Activated CD8-positive, alpha-beta memory T cell treated with anti-CD3 and anti-CD28 coated beads for 1 hour (primary cell): ENCODE measurements at places on chromosomes 2 and 18.

- no peak for DNase-seq
Observed at GRCh38 chr2:66539452-66539851, 104.5 kb downstream of the MEIS1 start.

GRCh38 chr2:100699131-100699530, 120.8 kb upstream of the NPAS2 start:
- no peak for DNase-seq

DNA sequence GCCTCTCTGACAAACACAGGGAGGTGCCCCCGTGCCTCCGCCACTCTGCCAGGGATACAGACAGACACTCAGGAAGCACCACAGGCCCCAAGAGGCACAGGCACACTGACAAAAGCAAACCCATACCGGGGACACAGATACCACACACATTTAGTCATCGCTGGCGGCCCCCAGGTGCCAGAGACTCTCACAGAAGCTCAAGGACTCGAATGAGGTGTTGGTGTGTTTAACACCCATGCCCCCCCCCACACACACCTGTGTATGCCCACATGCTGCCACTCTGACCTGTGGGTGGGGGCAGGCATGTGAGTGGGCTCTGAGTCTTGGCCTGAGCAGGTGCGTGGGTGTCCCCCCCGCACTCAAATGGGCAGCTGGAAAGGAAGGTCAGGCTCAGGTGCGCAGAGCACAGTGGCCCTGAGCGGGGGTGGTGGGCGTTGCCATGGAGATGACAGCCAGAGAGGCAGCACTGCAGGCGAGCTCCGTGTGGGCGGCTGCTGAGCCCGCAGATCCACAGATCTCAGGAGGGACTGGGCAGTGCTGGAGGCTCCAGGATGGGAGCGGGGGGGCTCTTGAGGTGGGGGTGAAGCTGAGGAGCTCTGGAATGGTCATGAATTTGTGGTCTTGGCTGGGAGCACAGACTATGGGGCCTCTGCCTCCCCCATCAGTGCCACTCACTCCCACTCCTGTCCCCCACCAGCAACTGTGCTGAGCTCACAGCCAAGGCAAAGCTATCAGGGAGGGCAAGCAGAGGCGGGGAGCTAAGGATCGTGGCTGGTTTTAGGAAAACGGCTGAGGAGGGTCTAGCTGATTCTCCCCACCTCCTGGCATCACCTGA, 73.9 kb upstream of the TAF1B start:
- no peak for DNase-seq

DNA sequence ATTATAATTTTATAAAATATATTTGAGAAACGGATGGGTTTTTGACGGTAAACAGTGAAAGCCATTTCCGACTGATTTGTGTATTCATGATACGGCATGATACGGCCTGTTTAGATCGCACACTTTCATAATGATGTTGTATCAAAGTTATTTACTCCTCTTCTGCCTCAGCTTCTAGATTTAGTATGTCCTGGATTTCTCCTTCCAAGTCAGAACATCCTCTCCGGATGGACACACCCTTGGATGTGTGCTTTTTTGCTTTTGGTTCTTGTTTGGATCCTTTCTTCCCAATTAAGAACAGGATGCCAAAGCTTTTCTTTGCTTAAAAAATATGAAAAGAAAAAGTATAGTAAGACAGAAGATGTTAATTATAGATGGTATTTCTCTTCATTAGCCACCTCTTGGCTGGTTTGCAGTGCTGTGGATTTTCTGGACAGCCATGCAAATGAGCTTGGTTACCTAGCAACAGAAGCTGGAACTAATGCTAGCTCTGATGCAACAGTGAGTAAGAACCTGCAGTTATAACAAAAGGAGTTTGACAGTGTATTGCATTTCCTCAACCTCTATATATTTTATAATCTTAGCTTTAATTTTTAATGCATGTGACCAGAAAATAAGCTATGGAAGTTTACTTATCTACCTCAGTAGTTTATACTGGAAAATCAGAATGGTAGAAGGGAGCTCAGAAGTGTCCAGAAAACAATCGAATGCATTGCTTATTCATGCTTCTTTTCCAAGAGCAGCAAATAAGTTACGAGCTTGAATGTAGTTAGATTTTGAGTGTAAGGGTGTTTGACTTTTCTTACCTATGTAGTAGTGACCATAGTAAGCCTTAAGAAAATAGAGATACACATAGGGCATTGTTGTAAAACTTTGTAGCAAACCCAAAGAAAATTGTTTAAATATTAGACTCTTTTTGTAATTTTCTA, 27.9 kb downstream of the RMND5A start:
- no peak for DNase-seq

DNA sequence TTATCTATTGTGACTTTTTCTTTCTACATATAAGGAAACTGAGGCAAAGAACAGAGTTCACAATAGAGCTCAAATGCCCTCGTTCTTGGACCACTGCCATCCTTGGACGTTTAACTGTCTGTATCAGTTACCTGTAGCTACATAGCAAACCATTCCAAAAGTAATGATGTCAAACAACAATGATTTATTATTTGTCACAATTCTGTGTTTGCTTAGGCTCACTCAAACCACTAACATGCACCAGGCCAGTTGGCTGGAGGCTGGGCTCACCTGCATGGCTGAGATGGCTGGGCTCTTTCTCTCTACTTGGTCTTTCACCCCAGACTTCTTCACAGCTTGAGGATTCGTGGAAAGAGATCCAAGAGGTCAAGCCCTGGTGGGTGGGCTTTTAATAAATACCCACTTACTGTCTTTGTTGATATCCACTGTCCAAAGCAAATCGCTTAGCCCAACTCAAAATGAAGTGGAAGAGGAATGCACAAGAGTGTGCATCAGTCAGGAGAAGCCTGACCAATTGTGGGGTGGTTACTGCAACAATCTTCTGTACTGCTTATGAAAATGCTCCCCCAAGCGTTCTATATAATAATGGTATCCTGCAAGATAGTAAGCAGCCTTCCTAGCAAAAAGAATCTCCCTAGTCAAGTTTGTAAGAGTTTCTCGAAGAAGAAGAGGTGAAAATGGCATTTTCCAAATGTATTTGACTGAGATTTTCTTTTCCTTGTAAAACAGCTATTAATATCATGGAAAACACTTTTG, 163.5 kb upstream of the NT5C1B start:
- DNase-seq: no peak

DNA sequence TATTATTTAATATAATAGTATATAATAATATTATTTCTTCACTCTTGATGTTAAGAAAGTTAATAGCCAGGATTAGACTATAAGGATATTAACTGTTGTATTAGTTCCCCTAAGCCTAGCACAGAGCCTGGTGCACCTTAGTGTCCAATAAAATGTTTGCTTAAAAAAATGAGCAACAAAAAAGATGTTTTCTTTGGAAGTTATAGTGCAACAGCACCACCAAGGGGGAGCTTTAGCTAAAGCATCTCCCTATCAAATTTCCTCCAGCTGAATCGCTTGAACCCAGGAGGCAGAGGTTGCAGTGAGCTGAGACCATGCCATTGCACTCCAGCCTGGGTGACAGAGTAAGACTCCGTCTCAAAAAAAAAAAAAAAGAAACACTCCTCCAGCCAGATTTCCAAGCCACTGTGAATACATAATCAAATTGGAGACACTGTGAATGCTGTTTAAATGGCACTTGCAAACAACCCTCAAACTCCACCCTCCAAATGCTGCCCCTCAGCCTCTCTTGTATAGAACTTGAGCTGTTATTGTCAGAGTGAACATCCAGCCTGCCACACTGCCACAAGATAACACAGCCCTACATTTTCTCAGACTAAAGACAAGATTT, 221.9 kb downstream of the DYM start:
- no peak for DNase-seq

GRCh38 chr2:218041302-218042168, 27.5 kb upstream of the RUFY4 start:
- no peak for DNase-seq

DNA sequence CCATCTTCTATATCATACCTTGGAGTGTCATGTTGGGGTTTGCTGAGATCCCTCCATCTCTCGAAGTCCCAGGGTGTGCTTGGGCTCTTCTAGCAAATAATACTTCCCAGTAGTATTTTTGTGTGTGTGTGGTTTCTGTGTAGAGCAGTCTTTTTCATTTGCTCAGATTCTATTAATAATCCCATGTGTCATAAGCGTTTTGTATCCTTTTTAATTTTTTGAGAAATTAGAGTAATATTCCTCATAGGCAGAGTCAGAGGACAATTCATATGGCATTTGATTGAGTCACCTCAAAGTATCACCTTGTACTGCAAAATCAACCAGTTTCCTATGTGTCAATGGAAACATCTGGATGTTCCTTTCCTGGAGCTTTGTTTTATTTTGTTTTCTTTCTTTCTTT, 37.4 kb upstream of the PPP1R1C start:
- no peak for DNase-seq

DNA sequence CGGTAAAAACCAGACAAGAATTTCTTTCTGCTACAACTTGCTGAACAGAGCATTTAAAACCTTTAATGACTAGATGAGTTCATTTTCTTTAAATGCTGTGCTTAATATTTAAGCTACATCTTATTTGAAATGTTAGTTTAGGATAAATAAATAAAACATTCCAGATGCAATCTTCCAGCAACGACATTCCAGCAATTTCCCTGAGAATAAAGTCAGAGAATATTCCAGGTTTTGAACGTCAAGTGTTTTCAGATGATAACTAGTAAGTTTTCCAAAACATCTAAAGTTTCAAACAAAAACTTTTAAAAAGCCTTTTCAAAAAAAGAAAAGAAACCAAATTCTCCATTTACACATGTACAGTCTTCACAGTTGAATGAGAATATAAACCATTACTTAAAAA, 104.8 kb downstream of the PPP1R1C start:
- no peak for DNase-seq

DNA sequence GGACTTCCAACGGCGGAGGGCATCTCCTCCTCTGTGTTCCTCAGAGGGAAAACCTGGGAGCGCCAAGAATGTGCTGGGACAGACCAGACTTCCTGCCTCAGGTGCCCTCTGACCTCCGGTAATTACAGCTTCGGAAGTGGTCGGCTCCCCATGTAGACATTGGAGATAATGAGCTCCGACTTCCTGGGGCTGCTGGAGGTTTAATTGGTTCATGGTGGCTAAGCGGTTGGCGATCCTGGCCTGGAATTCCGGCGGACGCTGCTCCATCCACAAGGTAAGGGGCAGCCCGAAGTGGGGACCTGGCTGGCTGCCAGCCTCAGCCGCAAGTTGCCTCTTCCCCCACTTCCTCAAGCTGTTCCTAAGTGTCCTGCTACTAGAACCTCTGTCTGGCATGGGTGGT, 83.2 kb upstream of the EPC2 start:
- no peak for DNase-seq

DNA sequence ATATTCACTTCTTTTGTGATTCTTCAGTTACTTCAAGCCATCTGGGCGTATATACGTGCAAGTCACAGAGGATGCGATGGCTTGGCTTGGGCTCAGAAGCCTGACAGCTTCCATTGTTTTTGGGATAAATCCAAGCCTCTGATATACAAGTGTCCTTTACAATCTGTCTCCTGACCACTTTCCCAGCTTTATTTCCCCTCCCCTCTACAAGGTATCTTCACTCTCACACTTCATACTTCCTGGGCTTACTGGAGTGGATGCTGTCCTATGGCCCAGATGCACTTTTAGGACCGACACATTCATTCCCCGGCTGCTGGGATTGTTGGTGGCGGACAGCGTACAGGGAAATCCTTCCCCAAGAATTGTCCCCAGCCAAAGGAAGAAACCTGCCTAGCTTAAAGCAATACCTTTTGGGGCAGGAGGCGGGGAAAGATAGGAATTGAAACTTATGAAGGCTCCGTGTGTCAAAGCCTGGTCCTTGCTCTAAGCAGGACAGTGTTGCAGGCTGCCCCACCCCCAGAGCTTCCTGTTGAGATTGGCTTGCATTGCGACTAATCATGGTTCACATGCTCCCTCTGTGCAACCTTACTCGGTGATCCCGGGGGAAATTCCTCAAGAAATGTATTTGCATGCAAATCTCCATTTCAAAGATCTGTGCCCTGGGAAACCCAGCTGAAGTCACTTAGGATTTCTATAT, 802.9 kb upstream of the ID2 start:
- no peak for DNase-seq

DNA sequence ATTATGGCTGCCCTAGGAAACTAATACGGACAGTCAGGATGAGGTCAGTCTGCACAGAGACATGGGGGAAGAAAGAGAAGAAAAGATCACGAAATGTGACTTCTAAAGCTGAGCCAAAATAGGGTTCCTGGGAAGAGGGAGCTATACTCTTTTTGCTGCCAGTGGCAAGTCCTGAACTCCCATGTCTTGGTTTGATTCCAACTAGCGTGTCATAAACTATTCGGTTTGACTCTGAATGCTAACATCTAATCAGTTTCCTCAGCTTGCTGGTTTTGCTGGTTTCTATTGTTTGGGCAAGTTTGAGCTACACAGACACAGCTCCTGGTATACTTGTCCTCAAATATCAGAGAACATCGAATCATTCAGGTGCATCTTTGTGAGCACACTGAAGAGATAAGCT, 80.5 kb upstream of the CYP1B1 start:
- no peak for DNase-seq

- no peak for DNase-seq
Observed at GRCh38 chr2:210003359-210003758, 921 bp downstream of the RPE start.

- DNase-seq: no peak
Observed at GRCh38 chr2:20674974-20675679, 8.2 kb downstream of the GDF7 start.

DNA sequence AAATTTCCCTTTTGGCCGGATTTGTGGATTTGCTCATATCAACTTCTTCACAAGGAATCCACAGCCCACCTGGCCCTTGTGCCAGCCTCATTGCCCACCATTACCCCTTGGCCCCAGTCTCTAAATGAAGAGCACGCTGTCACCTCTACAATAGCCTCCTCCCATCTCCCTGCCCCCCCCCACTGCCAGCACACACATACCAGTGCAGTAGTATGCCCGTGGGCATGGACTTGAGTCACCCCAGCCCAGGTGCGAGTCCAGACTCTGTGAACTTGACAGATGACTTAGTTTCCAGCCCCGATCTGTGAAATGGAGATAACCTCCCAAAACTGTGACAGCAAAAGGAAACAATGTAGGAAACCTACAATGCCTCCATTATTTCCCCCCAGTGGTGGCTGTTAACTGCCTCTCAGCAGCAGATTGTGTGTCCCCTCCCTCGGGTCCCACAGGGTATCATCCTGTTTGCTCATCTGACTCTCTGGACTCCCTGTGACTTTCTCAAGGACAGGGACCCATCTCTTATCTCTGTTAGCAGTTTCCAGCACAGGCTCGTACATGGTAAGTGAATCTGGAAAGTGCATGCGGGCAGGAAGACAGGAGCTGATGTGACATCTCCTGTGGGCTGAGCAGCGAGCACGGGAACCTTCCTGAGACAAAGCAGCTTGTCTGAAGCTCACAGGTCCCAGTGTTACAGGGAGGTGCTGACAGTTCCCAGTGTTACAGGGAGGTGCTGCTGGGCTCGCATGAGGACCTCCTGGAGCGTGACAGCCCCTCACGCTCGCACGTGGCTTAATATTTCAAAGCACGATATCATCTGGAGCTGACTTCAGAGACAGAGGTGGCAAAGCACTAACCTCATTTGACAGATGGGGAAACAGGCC, 4.2 kb upstream of the TMEM185B start:
- DNase-seq: no peak

DNA sequence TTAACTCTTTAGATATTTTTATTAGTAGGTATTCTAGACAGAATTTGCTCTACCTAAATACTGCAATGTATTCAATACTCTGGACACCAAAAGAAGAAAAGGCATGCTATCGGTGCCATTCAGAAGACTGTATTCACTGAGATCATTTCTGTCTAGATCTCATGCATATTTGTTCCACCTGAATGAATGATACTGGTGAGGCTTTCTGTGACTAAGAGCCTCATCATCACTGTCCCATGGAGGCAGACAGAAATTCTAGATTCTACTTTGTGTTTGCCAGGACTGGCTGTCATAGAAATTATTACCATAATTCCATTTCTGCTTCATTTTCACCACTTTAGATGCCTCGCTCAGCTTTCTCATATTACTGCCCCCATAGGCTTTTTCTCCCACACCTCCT, 340.7 kb downstream of the MBD2 start:
- no peak for DNase-seq
